ENCODE measurements at places on chromosomes 4 and X.

GRCh38 chrX:97524340-97524739 is 640.6 kb downstream of the RPA4 start:
- H3K4me3 ChIP-seq, result no peak overlapping the region
- H3K4me1 ChIP-seq, result no peaks in the 10 kb centered on the region
- H3K27me3 ChIP-seq, result no peaks in the 10 kb centered on the region
- DNase-seq, result no peak

GRCh38 chr4:25310066-25310802 is 2.3 kb upstream of the ZCCHC4 start:
- no peak for DNase-seq
- H3K27me3 ChIP-seq, result no peaks in the 10 kb centered on the region
- no peak overlapping the region for H3K27ac ChIP-seq
- H3K4me1 ChIP-seq, result peaks cover 17% of the 10 kb centered on the region
- H3K4me3 ChIP-seq, result no peak overlapping the region
- H3K36me3 ChIP-seq, result no peaks in the 10 kb centered on the region

- H3K4me3 ChIP-seq, result no peak overlapping the region
- no peak for DNase-seq
- no peaks in the 10 kb centered on the region for H3K36me3 ChIP-seq
- no peak overlapping the region for H3K27ac ChIP-seq
- H3K4me1 ChIP-seq, result no peaks in the 10 kb centered on the region
Measured at GRCh38 chr4:118388606-118389005, 35.8 kb upstream of the PRSS12 start.

DNA sequence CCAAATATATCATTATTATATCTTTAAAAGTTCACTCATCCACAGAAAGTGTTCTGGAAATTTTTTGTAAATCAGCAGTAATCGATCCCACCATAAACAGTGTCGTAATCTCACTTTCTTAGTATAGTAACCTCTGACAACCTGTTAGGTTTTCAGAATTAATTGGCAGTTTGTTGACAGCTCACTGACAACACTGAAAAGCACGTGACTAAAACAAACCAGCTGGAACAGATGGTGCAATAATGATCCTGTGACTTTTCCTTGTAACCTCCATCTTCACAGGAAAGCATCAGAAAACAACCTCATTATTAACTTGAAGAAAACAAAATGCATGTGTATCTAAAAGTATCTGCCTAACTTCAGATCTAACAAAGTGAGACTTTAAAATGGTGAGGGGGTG is 48.5 kb downstream of the FSTL5 start:
- H3K4me3 ChIP-seq, result no peak overlapping the region
- H3K27me3 ChIP-seq, result no peaks in the 10 kb centered on the region
- H3K36me3 ChIP-seq, result no peaks in the 10 kb centered on the region
- DNase-seq, result no peak
- H3K27ac ChIP-seq, result no peak overlapping the region

DNA sequence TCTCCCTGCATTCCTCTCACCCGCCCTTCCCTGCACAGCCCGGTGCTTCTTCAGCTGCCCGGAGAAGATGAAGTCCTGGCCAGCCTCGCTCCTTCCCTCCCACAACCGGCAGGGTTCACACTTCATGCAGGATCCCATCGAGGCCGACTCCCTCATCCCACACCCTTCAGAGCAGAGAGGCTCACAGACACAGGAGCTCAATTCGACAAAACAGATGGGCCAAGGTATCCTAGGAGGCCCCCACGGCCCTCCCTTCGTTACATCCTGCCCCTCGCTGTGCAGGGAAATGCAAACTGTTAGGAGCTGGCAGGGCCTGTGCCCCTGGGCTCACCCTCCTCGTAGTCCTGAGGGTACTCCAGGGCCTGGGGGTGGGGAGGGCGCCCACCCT is 238.1 kb downstream of the DHRSX start:
- no peaks in the 10 kb centered on the region for H3K4me1 ChIP-seq
- no peak overlapping the region for H3K27ac ChIP-seq
- DNase-seq, result no peak
